ENCODE measurements at places on chromosomes 3 and 15.

- no peaks in the 10 kb centered on the region for H3K4me1 ChIP-seq
- no peak overlapping the region for H3K4me3 ChIP-seq
- H3K27ac ChIP-seq = no peak overlapping the region
- H3K36me3 ChIP-seq = no peaks in the 10 kb centered on the region
- peaks cover 38% of the 10 kb centered on the region for H3K27me3 ChIP-seq
Measured at GRCh38 chr3:36774052-36774451, 9.7 kb upstream of the DCLK3 start.

DNA sequence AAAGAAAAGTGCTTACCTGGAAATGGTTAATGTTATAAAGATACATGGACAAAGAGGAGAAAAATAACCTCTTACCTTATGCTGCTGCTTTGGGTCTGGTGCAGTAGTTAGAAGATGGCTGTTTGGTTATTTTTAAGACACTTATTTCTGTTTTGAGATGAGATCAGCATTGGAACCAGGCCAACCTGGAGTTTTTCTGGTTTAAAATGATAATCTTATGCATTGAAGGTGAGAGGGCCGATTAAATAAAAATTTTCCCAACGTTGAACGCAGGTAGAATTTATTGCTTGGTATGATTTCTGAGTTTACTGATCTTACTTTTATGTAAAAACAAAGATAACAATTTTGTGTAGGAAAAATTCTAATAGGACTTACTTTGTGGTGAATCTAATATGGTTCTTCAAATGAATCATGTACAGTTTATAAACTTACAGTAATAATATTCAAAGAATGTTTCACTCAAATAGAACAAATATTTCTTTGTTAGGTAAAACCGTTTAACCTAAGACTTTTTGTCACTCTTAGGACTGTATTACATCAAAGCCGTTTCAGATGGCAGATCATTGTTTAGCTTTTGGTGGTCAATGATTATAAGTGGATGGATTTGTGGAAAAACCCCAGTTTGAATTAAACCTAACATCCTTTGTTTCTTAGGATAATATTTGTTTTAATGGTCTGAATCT, 14.9 kb downstream of the UBE2E2 start:
- H3K27ac ChIP-seq = no peak overlapping the region
- H3K36me3 ChIP-seq = no peaks in the 10 kb centered on the region
- no peaks in the 10 kb centered on the region for H3K4me1 ChIP-seq
- no peaks in the 10 kb centered on the region for H3K27me3 ChIP-seq
- no peak for DNase-seq
- no peak overlapping the region for H3K4me3 ChIP-seq

DNA sequence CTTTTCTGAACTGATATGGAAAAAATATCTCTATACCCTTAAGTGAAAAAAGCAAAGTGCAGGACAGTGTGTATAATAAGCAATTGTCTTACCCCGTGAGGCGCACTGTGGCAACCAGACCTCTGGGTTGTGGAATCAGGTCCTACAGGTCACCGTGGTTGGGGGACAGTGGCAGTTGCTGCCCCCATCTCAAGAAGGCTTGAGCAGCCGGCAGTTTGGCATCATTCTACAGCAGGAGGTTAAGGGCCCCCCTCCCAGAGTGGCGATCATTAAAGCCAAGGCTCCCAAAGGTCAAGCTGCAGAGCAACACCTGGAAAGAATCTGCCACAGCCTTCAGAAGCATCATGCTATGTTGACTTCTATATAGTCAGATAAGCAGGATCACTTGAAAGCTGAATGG, 56.1 kb upstream of the HERC1 start:
- DNase-seq = no peak
- peaks cover 41% of the 10 kb centered on the region for H3K4me1 ChIP-seq
- no peak overlapping the region for H3K4me3 ChIP-seq
- no peaks in the 10 kb centered on the region for H3K36me3 ChIP-seq
- no peak overlapping the region for H3K27ac ChIP-seq

- no peak overlapping the region for H3K4me3 ChIP-seq
- H3K27ac ChIP-seq = no peak overlapping the region
- no peak for DNase-seq
- no peaks in the 10 kb centered on the region for H3K27me3 ChIP-seq
- no peaks in the 10 kb centered on the region for H3K36me3 ChIP-seq
Measured at GRCh38 chr3:116048991-116049390, 396.3 kb downstream of the LSAMP start.

All from activated CD4-positive, alpha-beta T cell treated with anti-CD3 and anti-CD28 coated beads, Interleukin-2, amount 10 ng/mL, durations not matched to agents 7 days and 5 days (primary cell).